Inflammatory macrophage (primary cell): ENCODE measurements at places on chromosomes 2 and 18.

- no peak for DNase-seq
Measured at GRCh38 chr2:240214790-240215675, 74.6 kb upstream of the OTOS start.

- DNase-seq = no peak
Measured at GRCh38 chr2:116719836-116720235, 1094.7 kb upstream of the DDX18 start.

DNA sequence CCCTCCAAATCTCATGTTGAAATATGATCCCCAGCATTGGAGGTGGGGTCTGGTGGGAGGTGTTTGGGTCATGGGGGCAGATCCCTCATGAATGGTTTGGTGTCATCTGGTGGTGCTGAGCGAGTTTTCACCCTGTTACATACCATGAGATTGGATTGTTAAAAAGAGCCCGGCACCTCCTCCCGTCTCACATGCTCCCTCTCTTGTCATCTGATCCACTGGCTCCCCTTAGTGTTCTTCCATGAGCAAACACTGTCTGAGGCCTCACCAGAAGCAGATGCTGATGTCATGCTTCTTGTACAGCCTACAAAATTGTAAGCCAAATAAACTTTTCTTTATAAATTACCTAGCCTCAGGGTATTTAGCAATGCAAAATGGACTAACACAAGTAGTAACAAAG, 405.0 kb upstream of the SLC39A10 start:
- DNase-seq = no peak

GRCh38 chr2:113892004-113892710, 2.3 kb downstream of the ACTR3 start:
- DNase-seq = no peak

- peak; percentile 38 for DNase-seq
Measured at GRCh38 chr2:237060534-237061312, 25.0 kb upstream of the COPS8 start.

GRCh38 chr2:65620524-65620923, 188.1 kb upstream of the SPRED2 start:
- no peak for DNase-seq

DNA sequence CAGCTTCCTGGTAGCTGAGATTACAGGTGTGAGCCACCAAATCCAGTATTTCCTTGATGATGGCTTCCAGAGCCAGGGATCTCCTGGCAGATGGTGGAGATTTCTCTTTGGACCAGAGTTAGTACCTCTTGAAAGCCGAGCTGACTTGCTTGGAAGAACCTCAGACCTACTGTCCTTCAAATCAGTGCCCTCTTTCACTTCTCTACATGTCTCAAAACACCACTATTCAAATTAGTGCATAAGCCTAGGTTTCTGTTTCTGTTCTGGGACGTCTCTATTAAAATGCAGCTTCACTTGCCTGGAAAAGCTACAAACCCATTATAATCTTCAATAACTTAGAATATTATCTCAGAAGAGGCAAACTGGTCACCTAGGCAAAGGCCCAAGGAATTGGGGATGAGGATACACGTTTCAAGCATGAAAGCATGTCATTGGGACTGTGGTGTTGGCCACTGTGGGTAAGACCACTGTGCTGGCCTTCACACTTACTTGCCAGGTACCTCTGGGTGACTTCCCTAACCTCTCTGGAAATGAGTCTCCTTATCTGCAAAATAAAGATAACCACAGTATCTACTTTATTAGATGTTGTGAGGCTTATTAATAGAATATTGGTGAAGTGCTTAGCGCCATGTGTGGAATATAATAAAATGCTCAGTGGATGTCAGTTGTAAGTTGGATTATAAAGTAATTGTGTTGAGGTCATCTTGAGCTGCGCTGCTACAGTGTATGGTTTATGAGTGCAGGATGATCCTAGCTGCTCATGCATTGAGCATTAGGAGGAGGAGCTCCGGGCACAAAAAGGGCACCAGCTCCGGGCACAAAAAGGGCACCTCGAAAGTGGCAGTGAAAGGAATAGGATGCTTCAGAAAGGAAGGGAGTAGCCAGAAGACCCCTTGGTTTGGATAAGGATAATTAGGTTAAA, 84.5 kb downstream of the DOCK10 start:
- no peak for DNase-seq

DNA sequence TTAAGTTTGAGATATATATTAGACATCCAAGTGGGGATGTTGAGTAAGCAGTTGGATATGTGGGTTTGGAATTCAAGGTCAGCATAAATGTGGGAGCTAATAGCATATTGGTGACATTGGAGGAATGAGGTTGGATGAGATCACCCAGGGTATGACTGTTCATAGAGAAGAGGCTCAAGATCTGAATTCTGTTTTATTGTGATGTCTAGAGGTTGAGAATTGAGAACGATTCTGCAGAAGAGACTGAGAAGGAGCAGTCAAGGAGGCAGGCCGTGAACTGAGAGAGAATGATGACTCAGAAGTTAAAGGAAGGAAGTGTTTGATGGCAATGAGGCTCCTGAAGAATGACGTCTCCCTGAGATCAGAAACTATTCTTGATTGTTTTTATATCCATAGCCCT, 5.9 kb downstream of the SERPINB11 start:
- DNase-seq = no peak

DNA sequence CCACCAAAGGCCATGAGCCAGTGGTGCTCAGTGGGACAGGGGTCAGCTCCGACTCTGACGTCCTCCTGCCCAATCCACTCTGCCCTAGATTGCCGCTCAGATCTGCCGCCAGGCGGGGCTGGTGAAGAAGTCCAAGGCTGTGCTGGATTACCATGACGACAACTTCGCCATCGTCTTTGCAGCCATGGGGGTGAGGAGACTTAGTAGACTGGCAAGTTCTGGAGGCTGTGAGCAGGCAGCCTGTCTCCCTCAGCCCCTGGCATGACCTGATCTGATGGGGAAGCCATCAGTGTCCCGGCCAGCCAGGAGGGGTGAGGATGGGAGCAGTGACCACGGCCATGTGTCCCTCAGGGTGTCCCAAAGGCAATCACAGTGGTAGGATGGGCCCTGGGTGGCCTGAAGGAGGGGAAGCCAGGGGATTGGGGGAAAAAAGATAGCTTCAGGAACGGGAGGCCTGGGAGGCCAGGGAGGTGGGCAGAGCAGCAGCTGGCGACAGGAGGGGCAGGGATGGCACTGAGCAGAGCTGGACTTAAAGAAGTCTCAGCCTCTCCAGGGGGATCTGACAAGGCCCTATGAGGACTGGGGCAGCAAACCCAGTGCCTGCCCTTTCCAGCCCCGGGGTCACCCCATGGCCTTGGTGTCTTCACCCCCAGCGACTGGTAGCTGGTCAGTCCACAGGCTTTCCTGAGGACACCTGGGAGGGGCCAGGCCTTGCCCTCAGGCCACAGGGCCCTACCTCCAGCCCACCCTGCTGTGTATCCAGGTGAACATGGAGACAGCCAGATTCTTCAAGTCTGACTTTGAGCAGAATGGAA, 17.4 kb upstream of the ANKRD53 start:
- no peak for DNase-seq

DNA sequence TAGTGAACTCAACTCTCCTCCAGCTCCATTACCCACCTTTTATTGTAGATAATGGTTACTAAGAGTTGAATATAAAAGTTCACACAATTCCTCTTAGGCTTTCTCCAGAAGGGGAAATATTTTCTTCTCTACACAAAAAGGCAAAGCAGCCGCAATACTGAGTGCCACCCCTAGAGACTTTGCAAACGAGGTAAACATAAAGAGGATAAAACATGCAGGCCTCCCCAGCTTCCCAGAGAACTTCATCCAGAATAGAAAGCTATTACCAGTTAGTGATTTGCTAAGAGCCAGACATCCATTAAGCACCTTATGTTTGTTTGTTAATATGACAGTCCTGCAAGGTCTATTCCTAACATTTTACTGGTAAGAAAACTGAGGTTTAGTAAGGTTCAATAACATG, 17.4 kb downstream of the ZNF521 start:
- DNase-seq = no peak

DNA sequence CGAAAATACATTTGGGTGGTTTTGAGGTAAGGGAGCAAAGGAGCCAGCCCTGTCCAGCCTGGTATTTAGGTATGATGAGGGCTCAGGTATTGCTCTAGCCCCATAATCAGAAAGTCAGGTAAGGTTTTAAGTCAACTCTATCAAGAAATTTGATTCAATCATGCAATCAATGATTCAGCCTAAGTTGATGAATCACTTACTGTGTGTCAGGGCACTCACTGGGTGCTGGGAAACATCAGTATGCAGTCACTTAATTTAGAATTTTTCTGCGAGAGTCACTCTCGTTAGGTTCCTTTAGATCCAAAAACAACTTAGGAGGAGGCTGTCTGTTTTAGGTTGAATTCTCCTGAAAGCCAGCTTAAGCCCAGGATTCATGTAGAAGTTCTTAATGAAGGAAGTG, 17.7 kb upstream of the SERPINB2 start:
- DNase-seq = no peak

- DNase-seq = peak; percentile 80
Measured at GRCh38 chr18:45664824-45665763, 49.8 kb downstream of the SLC14A2 start.

DNA sequence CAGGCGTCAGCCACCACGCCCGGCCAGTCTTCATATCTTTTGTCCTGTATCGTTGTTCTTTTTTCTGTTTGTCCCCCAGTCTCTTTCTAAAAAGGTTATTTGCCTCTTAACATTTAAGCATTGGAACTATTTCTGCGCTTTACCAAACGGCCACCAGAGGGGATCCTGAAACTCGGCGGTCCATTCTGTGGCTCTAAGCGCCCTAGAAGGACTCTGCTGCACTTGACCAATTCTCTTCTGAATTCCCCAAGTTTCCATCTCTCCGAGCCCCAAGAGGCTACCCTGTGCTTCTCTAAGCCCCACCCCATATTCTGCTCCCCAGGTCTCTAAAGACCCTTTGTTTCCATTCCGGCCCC, 33.1 kb upstream of the REG3G start:
- no peak for DNase-seq

GRCh38 chr2:7703048-7703447, 785.8 kb downstream of the RNF144A start:
- DNase-seq = no peak

GRCh38 chr2:212537726-212538304, 787 bp downstream of the ERBB4 start:
- no peak for DNase-seq

DNA sequence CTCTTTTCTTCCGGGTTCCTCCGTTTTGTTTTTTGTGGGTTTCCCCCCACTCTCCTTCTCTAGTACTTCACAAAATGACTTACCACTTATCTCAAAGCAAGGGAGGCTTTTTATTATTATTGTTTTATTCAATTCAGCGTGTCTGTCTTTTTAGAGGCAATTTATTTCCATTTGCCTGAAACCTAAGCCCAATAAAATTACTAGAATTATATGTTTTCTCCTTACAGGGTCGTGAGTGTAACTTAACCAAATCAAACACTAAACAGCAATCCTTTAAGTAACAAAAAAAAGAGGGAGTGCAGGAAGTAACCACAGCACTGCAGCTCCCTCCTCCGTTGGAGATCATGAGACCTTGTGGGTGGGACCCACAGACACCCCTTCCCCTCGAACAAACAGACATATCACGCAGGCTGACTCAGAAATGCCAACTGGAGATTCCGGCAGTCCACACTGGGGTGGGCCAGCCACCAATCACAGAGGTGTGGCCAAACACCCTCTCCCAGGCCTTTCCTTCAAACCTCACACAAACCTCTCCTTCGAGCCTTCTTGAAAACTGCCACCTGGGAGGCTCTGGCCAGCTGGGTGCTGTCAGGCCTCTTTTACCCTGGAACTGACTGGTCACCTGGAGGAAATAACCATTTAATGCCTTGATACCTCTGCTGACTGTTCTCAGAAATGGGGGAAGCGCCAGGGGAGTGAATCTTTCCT, 207.1 kb upstream of the SMAD2 start:
- peak; percentile 60 for DNase-seq

GRCh38 chr2:97983698-97984097, 12.1 kb downstream of the TMEM131 start:
- no peak for DNase-seq

GRCh38 chr2:38097258-38097987, 21.5 kb upstream of the CYP1B1 start:
- DNase-seq = no peak

DNA sequence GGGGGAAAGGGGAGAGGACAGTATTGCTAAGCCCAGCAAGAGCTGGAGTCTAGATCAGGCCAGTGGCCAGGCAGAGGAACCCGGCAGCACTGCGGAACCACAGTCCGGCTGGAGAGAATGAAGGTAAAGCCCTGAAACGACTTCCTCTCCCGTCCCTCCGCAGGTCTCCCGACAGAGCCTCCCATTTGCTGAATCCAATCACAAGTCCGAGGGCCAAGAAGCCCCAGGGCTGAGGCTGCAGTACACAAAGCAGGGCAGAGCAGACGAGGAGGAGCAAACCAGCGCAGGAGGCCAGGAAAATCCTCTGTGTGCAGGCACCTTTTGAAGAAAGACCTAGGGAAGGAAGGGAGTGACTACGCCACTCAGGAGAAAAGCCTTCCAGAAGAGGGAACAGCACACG, 104.4 kb downstream of the OSBPL1A start:
- DNase-seq = no peak
